ENCODE measurements at places on chromosomes 13 and 19.

DNA sequence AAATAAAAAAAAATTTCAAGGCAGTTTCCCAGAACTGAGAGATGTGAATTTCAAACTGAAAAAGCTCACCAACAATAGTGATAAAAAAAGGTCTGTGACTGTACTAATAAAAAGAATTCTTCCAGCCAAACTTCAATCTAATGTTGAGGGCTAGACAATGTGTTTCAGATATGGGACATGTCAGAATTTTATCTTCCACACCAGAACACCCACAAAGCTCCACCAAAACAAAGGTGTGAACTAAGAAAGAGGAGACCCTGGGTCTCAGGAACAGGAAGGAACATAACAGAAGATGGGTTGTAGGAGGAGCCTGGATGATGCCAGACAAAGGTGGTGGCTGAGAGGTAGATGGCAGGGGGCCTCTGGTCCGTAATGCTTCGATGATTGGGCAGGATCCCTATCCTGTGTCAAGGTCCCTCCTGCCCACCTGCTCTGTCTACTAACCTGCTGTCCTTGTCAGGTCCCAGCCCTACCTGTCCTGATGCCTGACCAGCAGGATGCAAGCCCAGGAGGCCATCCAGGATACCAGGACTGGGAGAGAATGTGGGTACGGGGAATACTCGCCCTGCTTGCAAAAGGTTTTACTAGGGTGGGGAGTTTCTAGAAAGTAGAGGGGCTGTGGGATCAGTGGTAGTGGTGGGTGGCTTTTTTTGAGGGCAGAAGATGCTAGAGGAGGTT is 4.5 kb downstream of the MZF1 start:
- no peak for DNase-seq

GRCh38 chr13:21501686-21502085 is 42.6 kb upstream of the ZDHHC20 start:
- no peak for DNase-seq

GRCh38 chr13:70324519-70324918 is 216.3 kb upstream of the KLHL1 start:
- no peak for DNase-seq

DNA sequence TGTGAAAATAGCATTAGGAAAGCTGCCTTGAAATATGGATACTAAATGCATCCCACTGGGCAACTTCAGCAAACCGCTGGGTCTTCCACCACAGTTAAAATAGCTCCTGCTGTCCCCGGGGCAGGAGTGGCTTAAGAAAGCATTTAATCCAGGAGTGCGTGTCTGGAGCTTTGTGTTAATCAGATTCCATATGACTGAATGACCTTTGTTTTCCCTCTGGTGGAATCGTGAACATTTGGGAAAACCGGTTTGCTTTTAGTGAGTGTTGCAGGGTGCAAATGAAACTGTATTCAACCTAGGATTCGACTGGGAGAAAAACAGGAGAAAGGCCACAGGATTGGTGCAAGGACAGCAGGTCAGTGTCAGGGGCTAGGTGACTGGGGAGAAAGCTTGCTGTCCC is 237.6 kb upstream of the MAB21L1 start:
- DNase-seq: no peak

DNA sequence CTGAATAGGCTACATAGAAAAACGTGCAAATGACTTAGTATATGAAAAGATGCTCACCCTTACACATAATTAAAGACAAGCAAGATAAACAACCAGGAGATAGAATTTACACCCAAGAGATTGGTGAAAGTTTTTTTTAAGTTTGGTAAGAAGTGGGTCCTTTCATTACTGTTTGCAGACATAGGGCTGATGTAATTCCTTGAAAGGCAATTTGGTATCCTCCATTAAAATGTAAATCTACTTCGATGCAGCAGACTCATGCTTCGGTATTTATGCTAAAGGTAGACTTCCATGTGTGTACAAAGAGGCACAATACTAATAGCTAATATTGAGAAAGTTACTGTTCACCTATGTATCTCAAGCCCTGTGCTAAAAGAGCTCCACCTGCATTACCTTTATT is 33.5 kb downstream of the CNMD start:
- no peak for DNase-seq

DNA sequence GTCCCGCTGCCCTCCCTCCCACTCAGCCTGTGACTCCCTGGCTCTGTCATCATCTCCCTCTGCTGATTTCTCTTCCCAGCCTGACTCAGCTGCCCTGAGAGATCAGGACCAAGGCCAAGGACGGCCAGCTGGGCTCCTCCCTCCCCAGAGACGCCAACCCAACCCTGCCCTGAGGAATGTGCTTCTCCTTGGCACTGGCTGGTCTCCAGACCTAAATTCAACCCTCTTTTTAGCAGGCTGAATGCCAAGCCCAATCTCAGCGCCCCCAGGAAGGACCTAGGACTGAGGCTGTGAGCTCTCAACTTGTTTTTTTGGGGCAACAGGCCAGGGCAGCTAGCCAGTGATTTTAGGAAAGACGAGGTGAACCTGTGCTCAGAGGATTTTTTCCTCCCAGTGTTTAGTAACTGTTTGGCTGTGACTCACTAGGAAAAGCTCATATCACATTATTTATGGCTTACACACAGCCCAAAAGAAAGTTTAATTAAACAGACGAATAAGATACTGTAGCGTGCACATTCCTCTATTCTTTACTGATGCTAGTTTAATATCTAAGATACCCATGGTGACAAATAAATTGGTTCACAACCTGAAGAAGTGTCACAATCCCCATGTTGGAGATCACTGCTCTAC is 7.4 kb upstream of the IGFL1 start:
- no peak for DNase-seq

GRCh38 chr19:54616821-54617560 is 13.3 kb upstream of the LILRB1 start:
- DNase-seq: no peak

- DNase-seq: no peak
These were observed 527.1 kb downstream of the FGF9 start for GRCh38 chr13:22198001-22198400.

- no peak for DNase-seq
These were observed 111.4 kb downstream of the FRY start for GRCh38 chr13:32142956-32143375.

DNA sequence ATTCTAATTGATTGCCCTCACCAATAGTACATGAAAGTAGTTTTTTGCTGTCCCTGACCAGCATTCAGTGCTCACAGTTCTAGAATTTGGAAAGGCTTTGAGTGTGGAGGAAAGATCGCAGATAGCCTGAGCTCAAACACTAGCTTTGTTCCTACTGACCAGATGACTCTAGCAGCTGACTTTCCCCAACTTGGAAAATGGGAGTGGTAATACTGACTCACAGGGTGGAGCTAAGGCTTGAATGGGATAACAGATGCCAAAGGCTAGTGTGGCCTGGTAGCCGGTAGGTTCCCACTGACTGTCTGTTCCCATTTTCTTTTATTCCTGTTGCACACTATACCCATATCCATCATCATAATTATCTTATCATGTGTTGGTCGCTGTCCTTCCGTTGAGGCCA is 3.7 kb downstream of the ZSCAN22 start:
- DNase-seq: no peak

DNA sequence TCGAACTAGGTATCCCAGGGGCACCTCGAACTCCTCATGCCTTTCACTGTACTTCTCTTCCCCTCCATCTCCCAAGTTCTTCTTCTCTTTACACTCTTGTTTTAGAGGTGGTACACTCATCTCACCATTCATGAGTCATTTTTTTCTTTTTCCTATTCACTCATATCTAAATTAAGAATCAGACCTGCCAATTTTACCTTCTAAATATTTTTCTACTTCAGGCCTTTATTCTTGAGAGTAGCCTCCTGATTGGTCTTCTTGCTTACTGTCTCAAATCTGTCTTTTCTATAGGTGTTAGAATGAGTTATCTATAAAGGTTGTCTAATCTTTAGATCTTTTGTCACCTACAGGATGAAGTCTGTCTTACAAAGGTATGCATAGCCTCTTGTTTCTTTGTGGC is 20.7 kb downstream of the TDRD3 start:
- DNase-seq: no peak

GRCh38 chr19:52638601-52639000 is 446 bp upstream of the ZNF83 start:
- DNase-seq: no peak

- no peak for DNase-seq
These were observed 10.5 kb downstream of the MEF2B start for GRCh38 chr19:19159534-19159933.

DNA sequence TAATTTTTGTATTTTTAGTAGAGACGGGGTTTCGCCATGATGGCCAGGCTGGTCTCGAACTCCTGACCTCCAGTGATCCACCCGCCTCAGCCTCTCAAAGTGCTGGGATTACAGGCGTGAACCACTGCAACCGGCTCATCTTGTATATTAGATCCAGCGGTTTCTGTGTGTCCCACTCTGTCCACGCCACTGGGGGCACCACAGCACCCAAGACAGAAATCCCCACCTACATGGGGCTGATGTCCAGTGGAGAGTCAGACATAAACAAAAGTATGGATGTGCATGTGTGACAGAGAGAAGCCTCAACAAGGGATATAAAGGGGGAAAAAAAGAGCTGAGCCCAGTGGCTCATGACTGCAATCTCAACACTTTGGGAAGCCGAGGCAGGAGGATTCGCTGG is 65.8 kb upstream of the ADGRE5 start:
- no peak for DNase-seq

DNA sequence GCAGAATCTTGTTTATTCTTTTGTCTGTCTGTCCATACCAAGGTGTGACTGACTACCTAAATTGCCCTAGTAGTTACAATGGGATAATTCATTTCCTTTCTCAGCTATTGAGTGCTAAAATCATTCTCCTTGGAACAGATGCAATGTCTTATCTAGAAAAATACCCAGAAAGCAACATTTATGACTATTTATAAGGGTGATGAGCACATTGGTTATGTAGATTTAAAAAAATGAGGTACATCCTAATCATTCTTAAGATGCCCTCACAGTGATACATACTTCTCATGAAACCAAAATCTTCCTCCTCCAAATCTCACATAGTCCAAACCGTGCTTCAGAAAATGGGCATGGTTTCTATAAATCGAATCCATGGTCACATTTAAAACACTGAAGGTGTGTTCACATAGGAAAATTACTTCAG is 11.6 kb upstream of the UBE2L5 start:
- DNase-seq: no peak

GRCh38 chr19:4378886-4379285 is 21.5 kb downstream of the SH3GL1 start:
- DNase-seq: no peak

- no peak for DNase-seq
These were observed 1.9 kb downstream of the NHLRC3 start for GRCh38 chr13:39040206-39040605.
